ENCODE measurements at places on chromosomes 4 and X. TPM values are rescaled to one million over a fixed set of nuclear protein-coding genes. Genes with fewer than 3 reads are reported as not detected.

SMS gene
- total RNA-seq, result 119 TPM

SRPK3 gene
- not detected for total RNA-seq

BEX2 gene
- total RNA-seq, result 2.3 TPM

SMIM31 gene
- total RNA-seq, result not detected

NAP1L3 gene
- total RNA-seq, result 0.48 TPM

SERTM2 gene
- total RNA-seq, result not detected

RIBC1 gene
- total RNA-seq, result 1.5 TPM

RXFP1 gene
- total RNA-seq, result not detected

GAGE12J gene
- total RNA-seq, result not detected

POF1B gene
- not detected for total RNA-seq

GAGE12E gene
- total RNA-seq, result not detected

TEC gene
- 3.1 TPM for total RNA-seq

NIPAL1 gene
- total RNA-seq, result 2.0 TPM

PRDM5 gene
- not detected for total RNA-seq

TMPRSS11D gene
- total RNA-seq, result not detected

CENPVL3 gene
- total RNA-seq, result not detected

CPZ gene
- total RNA-seq, result not detected
